ENCODE measurements at places on chromosomes 7 and 10.

DNA sequence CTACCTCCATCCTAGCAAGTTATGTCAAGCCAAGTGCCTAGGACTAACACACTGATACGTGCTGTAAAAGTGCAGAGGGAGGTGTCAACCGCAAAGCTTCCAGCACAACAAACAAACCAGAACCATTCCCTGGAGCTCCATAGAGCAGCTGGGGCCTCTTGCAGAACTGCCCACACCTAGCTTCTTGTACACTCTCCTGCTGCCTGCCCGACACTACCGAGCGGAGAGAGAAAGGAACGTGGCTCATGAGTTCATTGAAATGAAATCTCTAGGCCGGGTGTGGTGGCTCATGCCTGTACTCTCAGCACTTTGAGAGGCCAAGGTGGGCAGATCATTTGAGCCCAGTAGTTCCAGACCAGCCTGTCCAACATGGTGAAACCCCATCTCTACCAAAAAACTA lies 73.5 kb downstream of the MKI67 start:
- peaks cover 69% of the 10 kb centered on the region for H3K36me3 ChIP-seq
- H3K27me3 ChIP-seq = no peaks in the 10 kb centered on the region
- peaks cover 21% of the 10 kb centered on the region for H3K4me1 ChIP-seq
- H3K4me3 ChIP-seq = no peak overlapping the region
- no peak overlapping the region for H3K27ac ChIP-seq

- H3K4me1 ChIP-seq = peaks cover under 1% of the 10 kb centered on the region
- no peak overlapping the region for H3K4me3 ChIP-seq
- H3K36me3 ChIP-seq = peaks cover 6% of the 10 kb centered on the region
- no peaks in the 10 kb centered on the region for H3K27me3 ChIP-seq
- no peak overlapping the region for H3K27ac ChIP-seq
These were observed 18.4 kb upstream of the COBL start for GRCh38 chr7:51335057-51335456.

- H3K27ac ChIP-seq = no peak overlapping the region
- no peaks in the 10 kb centered on the region for H3K4me1 ChIP-seq
- no peaks in the 10 kb centered on the region for H3K36me3 ChIP-seq
- no peaks in the 10 kb centered on the region for H3K27me3 ChIP-seq
- H3K4me3 ChIP-seq = no peak overlapping the region
These were observed 181.9 kb upstream of the LYZL2 start for GRCh38 chr10:30811276-30812017.

DNA sequence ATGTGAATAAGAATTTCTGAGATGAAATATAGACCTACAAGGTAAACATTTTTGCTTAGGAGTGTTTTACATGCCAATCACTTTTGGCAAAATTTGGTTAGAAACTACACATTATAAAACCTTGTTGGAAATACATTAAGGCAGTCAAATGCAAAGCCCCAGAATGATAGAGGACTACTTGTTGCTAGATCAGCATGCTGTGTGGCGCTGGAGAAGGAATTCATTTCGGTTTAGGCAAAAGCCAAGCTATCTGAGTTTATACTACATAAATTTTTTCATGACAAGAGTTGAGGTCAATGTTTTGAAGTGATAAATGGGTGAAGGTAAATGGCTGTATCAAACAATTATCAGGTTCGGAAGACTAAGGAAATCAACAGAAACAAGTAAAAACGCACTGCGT lies 2.3 kb downstream of the BMPER start:
- no peak for DNase-seq
- H3K36me3 ChIP-seq = no peaks in the 10 kb centered on the region
- H3K27ac ChIP-seq = no peak overlapping the region
- H3K4me3 ChIP-seq = no peak overlapping the region
- H3K27me3 ChIP-seq = peaks cover 48% of the 10 kb centered on the region
- H3K4me1 ChIP-seq = no peaks in the 10 kb centered on the region

GRCh38 chr7:40549372-40550039 lies 414.7 kb downstream of the SUGCT start:
- H3K27me3 ChIP-seq = no peaks in the 10 kb centered on the region
- H3K36me3 ChIP-seq = no peaks in the 10 kb centered on the region
- DNase-seq = no peak
- H3K4me3 ChIP-seq = no peak overlapping the region
- H3K27ac ChIP-seq = no peak overlapping the region

- H3K4me1 ChIP-seq = no peaks in the 10 kb centered on the region
- DNase-seq = no peak
- no peak overlapping the region for H3K27ac ChIP-seq
- H3K4me3 ChIP-seq = no peak overlapping the region
These were observed 7.5 kb downstream of the CCDC71L start for GRCh38 chr7:106653488-106653887.

- no peaks in the 10 kb centered on the region for H3K27me3 ChIP-seq
- no peak overlapping the region for H3K27ac ChIP-seq
- DNase-seq = no peak
These were observed 222.3 kb upstream of the TMEM229A start for GRCh38 chr7:124255041-124255655.

DNA sequence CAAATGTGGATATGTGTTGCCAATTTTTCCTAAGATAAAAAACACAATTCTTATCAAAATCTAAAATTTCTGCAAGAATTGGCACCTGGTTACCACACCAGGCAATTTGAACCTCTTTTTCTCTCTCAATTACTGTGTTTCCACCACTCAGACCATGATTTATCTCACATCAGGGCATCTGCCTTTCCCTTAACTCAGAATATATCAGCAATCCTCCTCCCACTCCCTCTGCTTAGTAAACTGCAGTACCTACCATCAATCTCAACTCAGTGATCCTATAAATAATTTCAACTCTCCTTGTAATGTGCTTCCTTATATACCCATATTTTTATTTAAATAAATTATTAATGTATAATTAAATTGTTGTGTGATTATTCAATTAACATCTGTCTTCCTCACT lies 212.3 kb upstream of the PCDH15 start:
- H3K27ac ChIP-seq = no peak overlapping the region
- no peaks in the 10 kb centered on the region for H3K4me1 ChIP-seq
- peaks cover 89% of the 10 kb centered on the region for H3K27me3 ChIP-seq
- H3K4me3 ChIP-seq = no peak overlapping the region
- no peaks in the 10 kb centered on the region for H3K36me3 ChIP-seq
- no peak for DNase-seq

DNA sequence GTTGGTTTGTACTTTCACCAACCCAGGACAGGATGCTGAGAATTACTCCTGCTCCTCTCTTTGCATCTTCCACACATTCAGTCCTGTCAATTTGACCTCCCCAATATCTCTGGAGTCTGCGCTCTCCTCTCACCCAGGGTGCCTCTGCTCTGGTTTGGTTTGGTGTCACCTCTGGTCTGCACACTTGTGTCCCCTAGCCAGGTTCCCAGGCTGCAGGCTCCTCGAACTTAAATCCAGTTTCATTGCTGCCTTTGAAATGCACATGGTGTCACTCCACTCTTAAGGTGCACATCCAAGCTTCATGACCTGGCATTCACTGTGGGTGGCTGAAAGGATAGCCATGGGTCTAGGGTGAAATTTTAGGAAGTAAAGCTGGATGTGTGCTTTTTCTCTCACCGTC lies 271.6 kb downstream of the RPS24 start:
- H3K36me3 ChIP-seq = no peaks in the 10 kb centered on the region
- H3K27me3 ChIP-seq = peaks cover 54% of the 10 kb centered on the region
- no peak overlapping the region for H3K4me3 ChIP-seq

DNA sequence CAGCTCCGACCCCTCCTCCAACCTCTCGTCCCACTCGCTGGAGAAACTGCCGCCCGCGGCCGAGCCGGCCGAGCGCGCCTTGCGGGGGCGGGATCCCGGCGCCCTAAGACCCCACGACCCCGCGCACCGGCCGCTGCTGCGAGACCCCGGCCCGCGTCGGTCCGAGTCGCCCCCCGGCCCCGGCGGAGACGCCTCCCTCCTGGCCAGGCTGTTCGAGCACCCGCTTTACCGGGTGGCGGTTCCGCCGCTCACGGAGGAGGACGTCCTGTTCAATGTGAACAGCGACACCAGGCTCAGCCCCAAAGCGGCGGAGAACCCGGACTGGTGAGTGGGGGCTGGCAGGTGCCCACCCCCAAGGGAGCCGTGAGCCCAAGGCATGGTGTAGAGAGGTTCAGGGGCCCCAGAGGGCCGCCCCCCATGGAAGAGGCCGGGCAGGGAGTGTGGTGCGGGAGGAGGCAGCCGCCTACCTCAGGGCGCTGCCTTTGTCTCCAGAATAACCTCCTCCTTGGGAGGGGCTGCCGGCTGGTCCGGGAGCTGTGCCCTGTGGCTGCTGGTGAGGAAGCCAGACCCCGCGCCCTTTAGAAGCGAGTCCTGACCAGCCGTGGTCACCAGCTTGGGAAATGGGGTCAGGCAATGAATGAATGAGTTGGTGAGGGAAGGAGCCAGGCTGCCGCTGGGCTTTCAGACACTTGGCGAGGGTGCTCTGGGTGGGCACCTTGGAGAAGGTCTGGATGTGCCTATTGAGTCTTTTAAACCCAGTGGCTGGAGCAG lies 1.3 kb downstream of the FAM20C start:
- no peaks in the 10 kb centered on the region for H3K27me3 ChIP-seq
- no peak overlapping the region for H3K27ac ChIP-seq
- peak; percentile 18 for DNase-seq
- peak overlapping the region; percentile 75 for H3K4me3 ChIP-seq
- H3K4me1 ChIP-seq = peaks cover 14% of the 10 kb centered on the region

- no peak overlapping the region for H3K27ac ChIP-seq
- H3K4me3 ChIP-seq = no peak overlapping the region
- H3K4me1 ChIP-seq = no peaks in the 10 kb centered on the region
- no peaks in the 10 kb centered on the region for H3K36me3 ChIP-seq
- H3K27me3 ChIP-seq = no peaks in the 10 kb centered on the region
- peak; percentile 8 for DNase-seq
These were observed 289.5 kb downstream of the XPNPEP1 start for GRCh38 chr10:109633846-109634245.

DNA sequence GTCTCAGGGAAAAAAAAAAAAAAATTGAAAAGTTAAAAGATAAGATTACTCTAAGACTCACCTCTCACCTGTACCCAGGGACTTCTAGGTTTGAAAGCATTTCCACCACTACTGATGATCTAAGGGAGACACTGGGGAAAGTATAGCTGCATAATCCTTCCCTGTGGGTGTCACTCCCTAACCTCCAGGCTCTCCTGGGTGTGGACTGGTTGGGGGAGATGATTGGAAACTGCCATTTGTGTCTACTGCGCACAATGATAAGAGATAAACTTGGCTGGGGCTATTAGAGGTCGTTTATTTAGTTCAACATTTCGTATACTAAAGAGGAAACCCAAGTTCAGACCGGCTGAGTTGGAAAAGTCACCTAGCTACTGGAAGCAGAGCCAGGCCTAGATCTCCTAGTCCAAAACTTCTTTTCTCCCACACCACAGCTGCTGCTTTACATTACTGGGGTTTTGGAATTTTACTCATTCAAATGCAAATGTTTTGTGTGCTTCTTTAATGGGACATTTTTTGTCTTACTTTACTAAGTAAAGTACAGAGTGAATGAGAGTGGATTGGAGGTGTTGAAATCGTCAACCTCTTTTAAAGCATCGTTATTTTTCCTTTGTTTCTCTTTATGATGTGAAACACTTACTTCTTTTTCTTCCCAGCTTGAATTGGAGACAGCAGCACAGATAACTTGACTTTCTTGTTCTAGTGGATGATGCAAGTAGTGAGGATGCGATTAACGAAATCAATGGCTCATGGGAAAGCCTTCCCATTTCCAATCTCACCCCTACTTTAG lies 22.3 kb upstream of the SEC61G start:
- no peak overlapping the region for H3K27ac ChIP-seq
- H3K4me1 ChIP-seq = no peaks in the 10 kb centered on the region
- H3K27me3 ChIP-seq = no peaks in the 10 kb centered on the region
- peaks cover 6% of the 10 kb centered on the region for H3K36me3 ChIP-seq
- no peak for DNase-seq
- H3K4me3 ChIP-seq = no peak overlapping the region

DNA sequence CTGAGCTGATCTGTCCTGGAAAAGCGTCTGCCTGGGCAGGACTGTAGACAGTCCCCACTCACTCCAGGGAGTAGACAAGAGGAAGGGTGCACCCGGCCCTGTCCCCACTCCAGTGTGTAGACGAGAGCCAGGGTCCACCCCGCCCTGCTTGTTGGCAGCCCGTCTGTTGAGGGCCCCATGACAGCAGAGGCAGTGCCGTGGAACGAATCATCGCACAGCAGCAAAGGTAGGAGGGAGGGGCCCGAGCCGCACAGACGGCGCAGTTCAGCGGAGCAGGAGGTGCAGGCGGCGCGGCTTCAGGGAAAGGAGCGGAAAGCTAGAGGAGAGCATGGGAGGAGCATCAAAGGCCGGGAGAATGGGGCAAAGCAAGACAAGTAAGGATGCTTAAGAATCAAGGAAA lies 93.0 kb downstream of the DYNC2I1 start:
- DNase-seq = no peak
- no peak overlapping the region for H3K27ac ChIP-seq
- no peaks in the 10 kb centered on the region for H3K4me1 ChIP-seq
- peaks cover 44% of the 10 kb centered on the region for H3K36me3 ChIP-seq
- H3K4me3 ChIP-seq = no peak overlapping the region

GRCh38 chr10:68253346-68253745 lies 21.4 kb upstream of the ATOH7 start:
- no peak overlapping the region for H3K4me3 ChIP-seq
- no peaks in the 10 kb centered on the region for H3K4me1 ChIP-seq
- no peaks in the 10 kb centered on the region for H3K36me3 ChIP-seq
- H3K27ac ChIP-seq = no peak overlapping the region
- no peak for DNase-seq

- H3K36me3 ChIP-seq = no peaks in the 10 kb centered on the region
- peaks cover 47% of the 10 kb centered on the region for H3K27me3 ChIP-seq
- no peak overlapping the region for H3K4me3 ChIP-seq
- no peak overlapping the region for H3K27ac ChIP-seq
- no peak for DNase-seq
These were observed 4.8 kb downstream of the VSTM2A start for GRCh38 chr7:54546986-54547314.

DNA sequence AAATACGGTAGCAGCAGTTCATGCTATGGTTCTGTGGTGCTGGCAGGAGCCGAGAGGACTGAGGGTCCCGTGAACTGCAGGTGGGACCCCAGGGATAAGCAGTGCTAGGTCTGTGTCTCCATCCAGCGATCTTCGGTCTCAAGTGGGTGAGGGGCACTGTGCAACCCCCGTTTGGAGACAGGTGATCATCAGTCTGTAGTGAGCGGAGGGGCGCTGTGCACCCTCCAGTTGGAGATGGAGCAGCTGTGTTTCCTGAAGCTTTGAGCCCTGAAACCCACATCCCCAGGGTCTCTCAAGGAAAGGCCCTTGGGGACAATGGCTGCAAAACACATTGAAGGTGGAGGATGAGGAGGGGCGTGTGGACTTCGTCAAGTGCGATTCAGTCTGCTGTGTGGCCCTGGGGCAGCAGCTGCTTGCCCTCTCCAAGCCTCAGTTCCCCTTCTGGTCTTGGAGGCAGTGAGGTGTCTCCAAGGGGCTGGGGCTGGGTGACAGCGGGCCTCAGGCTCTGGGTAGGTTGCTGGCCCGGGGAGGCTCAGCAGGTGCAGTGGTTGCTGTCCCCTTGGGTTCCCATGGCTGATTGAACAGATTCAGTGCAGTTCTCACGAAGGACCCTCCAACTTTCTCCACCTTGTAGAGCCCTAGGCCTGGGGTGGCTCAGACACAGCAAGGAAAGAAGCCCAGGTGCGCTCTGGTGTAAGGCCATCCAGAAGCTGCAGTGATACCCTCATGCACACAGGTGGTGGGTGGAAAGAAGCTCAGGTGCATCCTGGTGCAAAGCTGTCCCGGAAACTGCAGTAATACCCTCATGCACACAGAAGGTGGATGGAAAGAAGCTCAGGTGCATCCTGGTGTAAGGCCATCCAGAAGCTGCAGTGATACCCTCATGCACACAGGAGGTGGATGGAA lies 160.6 kb downstream of the ADARB2 start:
- H3K4me3 ChIP-seq = no peak overlapping the region
- no peak for DNase-seq
- no peaks in the 10 kb centered on the region for H3K4me1 ChIP-seq
- no peak overlapping the region for H3K27ac ChIP-seq
- H3K36me3 ChIP-seq = no peaks in the 10 kb centered on the region

Measured in MCF 10A (cell line).